Central memory CD4-positive, alpha-beta T cell (primary cell): ENCODE measurements at places on chromosomes 13 and 19.
A peak's percentile ranks its signal among the peaks of the same experiment; 100 is the strongest.

DNA sequence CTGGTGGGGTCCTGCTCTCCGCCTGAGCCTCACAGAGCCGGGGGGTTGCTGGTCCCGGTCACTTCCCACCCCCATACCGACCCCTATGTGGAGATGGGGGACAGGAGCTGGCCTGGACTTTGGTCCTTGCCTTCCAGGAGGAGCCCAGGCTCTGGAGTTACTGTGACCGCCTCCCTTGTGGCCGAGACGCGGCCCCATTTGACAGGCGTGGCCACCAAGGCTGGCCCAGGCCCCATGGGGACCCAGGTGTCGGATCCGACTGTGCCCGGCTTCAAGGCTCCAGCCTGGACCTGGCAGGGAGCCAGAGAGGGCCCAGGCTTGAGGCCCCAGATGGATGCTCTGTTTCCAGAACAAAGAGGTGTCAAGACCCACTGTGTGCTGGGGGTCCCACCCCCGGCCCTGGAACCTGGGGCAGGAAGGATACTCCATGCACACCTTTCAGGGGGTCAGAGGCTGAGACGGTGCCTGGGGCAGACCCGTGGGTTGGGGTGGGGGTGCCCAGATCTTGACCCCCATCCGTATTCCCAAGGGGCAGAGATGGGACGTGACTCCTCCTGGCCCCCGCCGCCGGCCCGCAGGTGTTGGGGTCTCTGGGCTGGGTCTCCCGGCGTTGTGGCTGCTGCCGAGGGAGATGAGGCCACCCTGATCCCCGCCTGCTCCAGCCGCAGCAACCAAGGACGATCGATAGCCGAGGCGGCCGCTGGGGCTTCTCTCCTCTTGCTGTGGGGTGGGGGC, 47.8 kb upstream of the TCF3 start:
- no peak for DNase-seq

DNA sequence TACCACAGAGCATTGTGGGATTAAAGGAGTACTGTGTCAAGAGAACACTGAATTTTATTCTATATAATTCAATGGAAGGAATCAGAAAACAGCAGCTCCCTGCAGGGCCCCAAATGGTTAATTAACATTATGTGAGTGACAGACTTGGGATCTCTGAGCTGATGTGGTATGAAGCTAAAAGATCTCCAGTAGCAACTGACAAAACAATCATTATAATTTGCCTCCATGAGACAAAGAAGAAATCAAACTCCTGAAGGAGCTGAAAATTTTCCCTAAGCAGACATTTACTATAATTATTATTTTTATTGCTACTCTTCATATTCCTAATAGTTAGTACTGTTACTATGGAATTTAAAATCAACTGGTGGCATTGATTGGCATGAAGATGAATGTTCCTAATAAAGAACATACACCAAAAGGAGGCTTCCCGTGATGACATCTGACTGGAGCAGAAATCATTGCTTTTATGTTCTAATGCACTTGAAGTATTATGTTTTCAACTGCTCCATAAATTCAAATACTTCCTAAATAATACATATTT, 28.8 kb upstream of the RFC3 start:
- no peak for DNase-seq

- DNase-seq, result peak; percentile 55
Observed at GRCh38 chr19:45473682-45474605, 6.1 kb downstream of the FOSB start.

GRCh38 chr13:30584051-30584731, 33.5 kb upstream of the USPL1 start:
- no peak for DNase-seq

GRCh38 chr19:17331045-17331558, 3.6 kb downstream of the ANO8 start:
- DNase-seq, result no peak

GRCh38 chr13:85241060-85241459, 558.2 kb downstream of the SLITRK6 start:
- no peak for DNase-seq

- peak; percentile 13 for DNase-seq
Observed at GRCh38 chr13:111114362-111115060, 599 bp upstream of the ARHGEF7 start.

- no peak for DNase-seq
Observed at GRCh38 chr13:21435231-21435630, 23.9 kb downstream of the ZDHHC20 start.

GRCh38 chr13:57624565-57625435, 6.7 kb upstream of the PCDH17 start:
- no peak for DNase-seq

DNA sequence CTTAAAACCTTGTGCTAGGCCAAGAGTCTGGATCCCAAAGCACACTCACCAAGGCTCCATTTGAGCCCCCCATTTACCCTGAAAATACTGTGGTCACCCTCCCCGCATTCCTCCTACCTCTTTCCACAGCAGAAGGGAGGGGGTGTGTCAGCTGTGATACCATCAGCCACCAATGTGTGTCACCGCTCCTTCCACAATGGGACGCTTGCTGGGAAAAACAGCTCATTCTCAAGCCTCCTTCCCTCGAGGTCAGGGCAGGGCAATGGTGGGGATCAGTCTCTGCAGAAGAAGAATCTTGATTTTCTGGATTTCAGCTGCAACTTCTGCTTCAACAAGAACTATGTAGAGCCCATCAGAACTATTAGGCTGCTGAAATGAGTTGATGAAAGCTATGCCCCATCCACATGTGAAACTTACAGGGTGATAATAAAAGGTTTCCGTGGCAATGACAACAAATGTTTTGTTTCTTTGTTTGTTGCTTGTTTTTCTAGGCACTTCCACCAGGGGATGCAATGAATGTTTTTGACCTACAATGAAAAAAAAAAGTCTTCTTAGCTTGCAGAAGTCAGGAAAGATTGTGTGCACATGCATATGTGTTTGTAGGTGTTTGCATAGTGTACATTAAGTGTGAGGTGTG, 26.4 kb upstream of the ZNF507 start:
- DNase-seq, result no peak

DNA sequence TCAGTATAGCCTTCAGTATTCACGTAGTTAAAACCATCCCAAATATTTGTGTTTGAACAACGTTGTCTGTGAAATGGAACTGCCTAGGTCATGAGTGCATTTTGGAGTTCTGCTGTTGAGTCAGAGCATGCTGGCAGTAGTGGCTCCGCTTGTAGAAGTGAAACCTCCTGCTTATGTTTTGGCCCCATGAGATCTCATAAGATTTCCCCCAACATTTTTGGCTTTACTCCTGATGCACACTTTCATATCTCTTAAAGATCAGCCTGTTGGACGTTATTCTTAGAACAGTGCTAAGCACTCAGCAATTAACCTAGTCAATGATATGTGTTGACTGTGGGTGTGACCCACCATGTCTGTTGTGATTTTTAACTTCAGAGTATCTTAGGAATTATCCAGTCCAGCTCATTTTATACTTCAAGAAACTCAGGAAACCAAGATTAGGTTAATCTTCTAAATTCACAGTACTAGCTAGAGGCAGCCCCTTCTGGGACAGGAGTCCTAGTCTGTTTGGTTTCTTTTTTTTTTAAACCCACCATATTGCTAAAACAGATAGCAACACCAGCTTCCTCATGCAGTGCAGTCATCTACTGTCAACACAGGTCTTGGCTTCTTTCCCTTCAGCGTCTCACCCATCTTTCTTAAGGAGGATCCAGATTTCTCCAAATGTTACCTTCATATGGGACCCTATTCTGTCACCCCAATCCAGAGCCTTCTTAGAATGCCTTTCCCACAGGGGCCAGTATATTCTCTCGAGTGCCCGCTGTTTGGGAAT, 26.2 kb downstream of the RAP2A start:
- no peak for DNase-seq

GRCh38 chr13:96199315-96199714, 109.4 kb downstream of the HS6ST3 start:
- no peak for DNase-seq

GRCh38 chr19:7865262-7865911, 8.8 kb downstream of the PRR36 start:
- no peak for DNase-seq

- DNase-seq, result no peak
Observed at GRCh38 chr13:87827479-87827878, 156.3 kb downstream of the SLITRK5 start.
